Tibial artery (tissue), 4 donors: ENCODE measurements at places on chromosomes 3 and 15.

- H3K4me3 ChIP-seq, result no peak overlapping the region
- H3K27me3 ChIP-seq, result no peaks in the 10 kb centered on the region
- H3K36me3 ChIP-seq, result no peaks in the 10 kb centered on the region
- H3K4me1 ChIP-seq, result no peaks in the 10 kb centered on the region
- DNase-seq, result no peak
- H3K27ac ChIP-seq, result no peak overlapping the region
Measured at GRCh38 chr3:79947957-79948356, 180.2 kb upstream of the ROBO1 start.

GRCh38 chr15:85149465-85150129 is 167.9 kb downstream of the PDE8A start:
- H3K36me3 ChIP-seq, result no peaks in the 10 kb centered on the region
- no peak overlapping the region for H3K4me3 ChIP-seq
- no peaks in the 10 kb centered on the region for H3K4me1 ChIP-seq
- H3K27ac ChIP-seq, result no peak overlapping the region
- no peaks in the 10 kb centered on the region for H3K27me3 ChIP-seq
- DNase-seq, result no peak

GRCh38 chr15:92683511-92683834 is 27.9 kb upstream of the FAM174B start:
- H3K27ac ChIP-seq, result no peak overlapping the region
- H3K4me3 ChIP-seq, result no peak overlapping the region
- no peaks in the 10 kb centered on the region for H3K36me3 ChIP-seq
- H3K27me3 ChIP-seq, result no peaks in the 10 kb centered on the region
- no peaks in the 10 kb centered on the region for H3K4me1 ChIP-seq

- peaks cover 11% of the 10 kb centered on the region for H3K4me1 ChIP-seq
- no peaks in the 10 kb centered on the region for H3K36me3 ChIP-seq
- no peak for DNase-seq
- no peak overlapping the region for H3K27ac ChIP-seq
- H3K27me3 ChIP-seq, result no peaks in the 10 kb centered on the region
Measured at GRCh38 chr3:13064964-13065363, 8.3 kb downstream of the IQSEC1 start.

DNA sequence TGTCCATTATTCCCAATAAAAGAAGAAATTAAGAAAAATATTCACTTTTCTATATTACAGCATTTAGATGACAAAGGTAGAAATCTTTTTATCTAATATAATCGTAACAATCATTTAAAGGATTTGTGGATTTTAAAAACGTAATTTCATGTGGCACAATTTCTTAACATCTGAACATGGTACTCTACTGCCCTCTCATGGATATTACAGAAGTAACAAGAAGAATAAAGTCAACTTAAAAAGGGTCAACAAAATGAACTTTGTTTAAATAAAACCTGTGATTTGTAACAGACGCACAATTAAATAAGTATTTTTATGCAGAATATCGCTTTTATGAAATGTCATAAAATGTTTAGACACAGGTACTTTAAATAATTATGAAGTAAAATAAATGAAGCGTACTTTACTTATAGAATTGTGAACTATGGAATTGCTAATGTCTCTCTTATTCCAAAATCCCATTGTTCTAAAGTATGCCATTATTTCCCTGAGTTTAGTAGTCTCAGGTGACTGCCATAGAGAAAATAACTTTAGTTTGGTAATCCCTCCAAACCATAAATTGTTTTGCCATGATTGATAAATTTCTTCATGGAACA is 366.8 kb upstream of the ZNF385D start:
- H3K27ac ChIP-seq, result no peak overlapping the region
- no peaks in the 10 kb centered on the region for H3K27me3 ChIP-seq
- no peaks in the 10 kb centered on the region for H3K36me3 ChIP-seq
- no peak for DNase-seq
- H3K4me1 ChIP-seq, result peaks cover 13% of the 10 kb centered on the region
- no peak overlapping the region for H3K4me3 ChIP-seq

GRCh38 chr3:36959821-36960220 is 15.0 kb upstream of the TRANK1 start:
- no peak overlapping the region for H3K27ac ChIP-seq
- H3K27me3 ChIP-seq, result no peaks in the 10 kb centered on the region
- H3K4me1 ChIP-seq, result no peaks in the 10 kb centered on the region
- H3K4me3 ChIP-seq, result no peak overlapping the region

GRCh38 chr15:33293713-33294334 is 16.9 kb upstream of the RYR3 start:
- peak overlapping the region; percentile 17 for H3K27ac ChIP-seq
- no peaks in the 10 kb centered on the region for H3K27me3 ChIP-seq
- no peak for DNase-seq
- H3K4me1 ChIP-seq, result peaks cover 8% of the 10 kb centered on the region
- no peaks in the 10 kb centered on the region for H3K36me3 ChIP-seq

DNA sequence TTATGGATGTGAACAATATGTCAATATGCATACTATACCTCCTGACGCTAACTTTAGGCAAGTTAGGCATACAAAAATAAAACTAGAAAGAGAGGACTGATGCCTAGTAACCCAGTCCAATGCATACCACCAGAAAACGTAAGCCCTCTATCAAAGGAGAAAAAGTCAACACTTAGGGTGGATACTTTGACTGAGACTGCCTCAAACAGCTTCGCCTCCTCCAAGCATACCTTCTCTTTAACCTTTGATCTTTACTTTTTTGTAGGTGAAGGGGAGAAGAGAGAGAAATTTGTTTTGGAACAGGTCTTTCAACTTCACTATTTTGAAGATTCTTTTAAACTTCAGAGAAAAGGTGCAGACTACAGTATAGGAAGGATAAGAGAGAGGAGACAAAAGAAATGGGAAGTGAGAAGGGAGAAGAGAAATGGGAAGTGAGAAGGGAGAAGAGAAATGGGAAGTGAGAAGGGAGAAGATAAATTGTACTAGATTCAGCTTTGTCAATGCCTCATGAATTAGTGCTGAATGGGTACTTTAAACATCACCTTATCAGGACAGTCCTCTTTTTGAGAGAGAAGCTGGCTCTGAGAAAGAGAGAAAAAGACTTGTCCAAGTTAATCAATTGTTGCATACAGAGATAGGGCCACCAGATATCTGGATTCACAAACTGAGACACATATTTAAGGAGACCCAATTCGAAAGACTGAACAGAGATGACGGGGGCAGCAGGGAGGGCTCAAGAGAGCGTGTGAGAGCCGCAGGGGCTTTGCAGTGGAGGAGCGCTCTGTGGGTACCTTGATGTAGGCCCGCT is 1.0 kb downstream of the P3H2 start:
- peak overlapping the region; percentile 80 for H3K4me3 ChIP-seq
- H3K4me1 ChIP-seq, result peaks cover 6% of the 10 kb centered on the region
- H3K27ac ChIP-seq, result peak overlapping the region; percentile 88
- H3K36me3 ChIP-seq, result no peaks in the 10 kb centered on the region

- no peak for DNase-seq
- H3K36me3 ChIP-seq, result no peaks in the 10 kb centered on the region
- H3K4me1 ChIP-seq, result no peaks in the 10 kb centered on the region
Measured at GRCh38 chr3:135641761-135642160, 323.8 kb upstream of the PPP2R3A start.

- no peak overlapping the region for H3K27ac ChIP-seq
- no peaks in the 10 kb centered on the region for H3K27me3 ChIP-seq
- no peak overlapping the region for H3K4me3 ChIP-seq
- peaks cover 13% of the 10 kb centered on the region for H3K36me3 ChIP-seq
Measured at GRCh38 chr15:76502678-76503077, 166.1 kb downstream of the ISL2 start.

- no peak overlapping the region for H3K27ac ChIP-seq
- H3K4me3 ChIP-seq, result no peak overlapping the region
- H3K36me3 ChIP-seq, result no peaks in the 10 kb centered on the region
- no peak for DNase-seq
- no peaks in the 10 kb centered on the region for H3K27me3 ChIP-seq
Measured at GRCh38 chr3:79872483-79872882, 104.7 kb upstream of the ROBO1 start.

DNA sequence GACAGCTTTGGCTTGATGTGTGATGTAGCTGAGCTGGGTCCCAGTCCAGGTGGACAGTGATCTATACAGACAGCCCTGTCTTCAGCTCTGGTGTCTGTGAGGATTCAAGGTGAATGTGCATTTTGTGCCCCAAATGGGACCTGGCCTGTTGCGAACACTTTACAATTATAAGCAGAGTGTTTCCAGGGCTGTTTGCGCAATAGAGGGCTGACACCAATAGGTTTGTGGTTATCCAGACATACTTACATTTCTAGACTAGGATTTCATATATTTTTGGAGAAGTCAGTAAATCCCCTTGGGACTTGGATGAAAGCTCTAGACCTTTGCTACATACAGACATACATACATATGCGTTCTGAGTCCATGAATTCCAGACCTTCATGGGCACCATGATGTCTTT is 4.2 kb upstream of the TATDN2 start:
- DNase-seq, result no peak
- no peaks in the 10 kb centered on the region for H3K4me1 ChIP-seq
- H3K27me3 ChIP-seq, result no peaks in the 10 kb centered on the region
- no peak overlapping the region for H3K27ac ChIP-seq
- H3K4me3 ChIP-seq, result no peak overlapping the region
